NCI-H446 (cell line): ENCODE measurements at places on chromosomes 5 and 9.

- DNase-seq, result no peak
These were observed 249.7 kb upstream of the DAB2 start for GRCh38 chr5:39674209-39675082.

DNA sequence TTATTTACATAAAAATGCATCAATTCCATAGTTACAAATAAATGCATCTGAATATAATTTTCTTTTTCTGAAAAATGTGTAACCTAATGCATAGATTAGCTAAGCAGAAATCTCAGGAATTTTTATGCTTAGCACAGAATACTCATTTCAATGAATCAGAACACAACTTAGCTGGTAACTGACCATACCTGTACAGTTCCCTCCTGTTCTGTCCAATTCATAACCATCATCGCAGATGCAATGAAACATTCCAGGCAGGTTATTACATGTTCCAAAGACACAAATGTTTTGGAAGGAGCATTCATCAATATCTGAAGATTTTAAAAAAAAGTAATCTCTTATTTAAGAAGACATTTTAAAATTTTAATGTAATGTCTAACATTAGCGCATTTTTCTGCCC lies 219.4 kb downstream of the FBN2 start:
- DNase-seq, result no peak

DNA sequence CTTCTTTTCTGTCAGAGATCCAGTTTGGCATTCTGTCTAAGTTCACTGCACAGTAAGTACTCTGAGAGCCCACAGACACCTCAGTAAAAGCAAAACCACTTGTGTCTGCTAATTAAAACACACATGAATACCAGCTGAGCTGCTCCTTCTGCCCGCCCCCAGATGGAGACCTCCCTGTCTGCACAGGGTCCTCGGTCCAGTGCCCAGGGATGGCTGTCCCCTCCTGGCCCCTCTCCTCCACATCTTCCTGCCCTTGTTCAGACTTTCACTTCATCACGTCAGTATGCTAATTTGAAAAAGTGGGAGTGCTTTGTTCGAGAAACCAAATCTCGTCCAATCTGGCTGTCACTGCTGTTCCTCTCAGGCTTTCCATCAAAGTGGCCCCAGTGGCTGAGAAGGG lies 43.5 kb downstream of the LIX1 start:
- no peak for DNase-seq

GRCh38 chr5:37554938-37555337 lies 175.8 kb downstream of the WDR70 start:
- DNase-seq, result no peak

DNA sequence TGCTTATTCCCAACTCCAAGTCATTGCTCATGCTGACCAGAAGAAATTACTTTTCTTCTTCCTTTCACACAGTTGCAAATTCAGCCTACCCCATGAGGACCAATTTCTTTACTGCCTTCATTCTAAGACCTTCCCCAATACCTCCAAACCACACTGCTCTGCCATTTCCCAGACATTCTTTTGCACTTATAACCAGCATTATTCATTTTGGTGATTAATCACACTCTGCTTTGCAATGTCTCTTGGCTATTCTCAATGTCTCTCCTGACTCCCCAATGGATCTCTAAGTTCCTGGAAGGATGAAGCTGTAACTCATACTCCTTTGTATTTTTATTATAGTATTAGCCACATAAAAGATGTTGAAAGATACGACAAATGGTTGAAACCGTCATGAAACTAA lies 105.7 kb upstream of the RANBP3L start:
- no peak for DNase-seq

GRCh38 chr5:133941456-133942196 lies 26.8 kb downstream of the C5orf15 start:
- no peak for DNase-seq

DNA sequence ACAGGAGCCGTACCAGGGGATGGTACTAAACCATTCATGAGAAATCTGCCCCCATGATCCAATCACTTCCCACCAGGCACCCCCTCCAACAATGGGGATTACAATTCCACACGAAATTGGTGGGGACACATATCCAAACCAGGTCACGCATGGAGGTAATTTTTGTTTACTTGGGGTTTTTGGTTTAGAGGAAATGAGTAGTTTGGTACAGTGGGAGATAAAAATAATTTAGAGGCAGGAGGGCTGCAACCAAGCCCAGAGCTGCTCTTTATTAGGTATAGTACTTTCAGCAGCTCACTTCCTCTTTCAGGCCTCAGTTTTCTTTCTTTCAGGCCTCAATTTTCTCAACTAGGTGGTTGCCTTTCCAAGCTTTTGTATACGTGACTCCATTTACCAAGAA lies 23.2 kb downstream of the PRUNE2 start:
- no peak for DNase-seq

DNA sequence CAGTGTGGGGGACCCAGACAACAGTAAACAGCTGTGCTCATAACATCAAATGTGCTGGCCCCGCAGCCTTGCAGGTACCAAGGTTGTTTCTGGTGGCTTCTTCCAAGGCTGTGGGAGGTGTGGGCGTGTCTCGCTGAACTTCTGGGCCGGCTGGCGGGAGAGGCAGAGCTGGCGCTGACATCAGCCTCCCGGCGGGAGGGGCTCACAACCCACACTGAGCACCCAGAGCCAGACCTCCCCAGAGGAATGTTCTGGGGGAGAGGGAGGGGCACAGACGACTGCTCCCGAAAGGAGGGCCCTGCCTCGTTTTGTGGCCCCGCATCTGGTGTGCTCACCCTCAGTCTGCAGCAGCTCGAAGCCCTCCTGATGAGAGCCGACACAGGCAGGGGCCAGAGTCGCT lies 6.9 kb upstream of the SLC12A7 start:
- DNase-seq, result no peak

DNA sequence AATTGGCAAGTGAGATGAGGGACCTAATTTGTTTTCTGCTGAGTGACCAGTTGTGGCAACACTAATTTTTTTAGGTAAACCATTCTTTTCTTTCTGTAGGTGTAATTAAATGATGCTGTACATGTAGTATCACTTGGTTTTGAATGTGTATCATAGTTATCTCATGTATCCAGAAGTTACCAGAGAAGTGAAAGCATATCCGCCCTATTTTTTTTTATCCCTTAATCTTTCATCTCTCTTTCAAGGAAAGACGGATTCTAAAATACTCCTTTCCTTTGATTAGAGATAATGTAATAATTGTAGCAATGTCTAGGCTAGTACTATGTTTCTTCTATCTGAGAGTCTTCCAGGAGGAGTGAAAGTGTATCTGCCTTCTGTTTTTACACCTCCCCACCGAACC lies 7.1 kb downstream of the KDM3B start:
- no peak for DNase-seq

- DNase-seq, result no peak
These were observed 30.6 kb downstream of the GFRA3 start for GRCh38 chr5:138243794-138244193.

DNA sequence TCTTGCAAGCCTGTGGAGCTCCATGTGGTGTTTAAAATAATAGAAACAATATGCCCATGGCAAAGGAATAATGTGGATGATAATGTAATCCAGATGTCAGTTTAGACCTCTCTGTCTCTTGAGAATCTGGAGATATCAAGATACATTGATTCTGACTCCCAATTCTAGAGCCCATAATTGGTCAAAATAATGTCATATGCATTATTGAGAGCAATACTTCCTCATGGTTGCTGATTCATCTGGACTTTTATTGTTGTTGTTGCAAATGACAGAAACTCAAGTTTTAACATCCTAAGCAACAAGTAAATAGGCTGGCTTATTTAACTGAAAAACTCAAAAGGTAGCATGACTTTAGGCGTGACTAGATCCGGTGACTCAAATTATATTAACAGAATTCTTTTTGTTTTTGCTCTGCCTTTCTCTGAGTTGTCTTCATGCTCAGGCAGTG lies 152.1 kb downstream of the PCSK1 start:
- no peak for DNase-seq

DNA sequence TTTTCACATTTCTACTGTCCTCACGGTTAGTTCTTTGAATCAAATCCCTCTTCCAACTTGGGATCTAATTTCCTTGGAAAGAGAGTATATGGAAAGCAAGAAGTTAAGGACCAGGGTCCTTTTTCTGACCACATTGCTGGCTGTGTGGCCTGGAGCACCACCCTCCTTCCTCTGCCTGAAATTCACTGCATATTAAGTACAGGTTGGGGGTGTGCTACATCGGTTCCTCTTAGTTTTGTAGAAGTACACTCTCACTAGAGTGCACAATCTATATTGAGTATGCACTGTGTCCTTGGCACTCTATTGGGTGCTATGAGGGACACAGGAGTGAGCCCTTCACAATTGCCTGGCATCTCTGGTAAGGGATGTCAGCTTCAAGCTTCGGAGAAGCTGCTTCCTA lies 53.8 kb upstream of the KLF9 start:
- no peak for DNase-seq

- DNase-seq, result no peak
These were observed 49.2 kb downstream of the TIMD4 start for GRCh38 chr5:156913719-156914370.

DNA sequence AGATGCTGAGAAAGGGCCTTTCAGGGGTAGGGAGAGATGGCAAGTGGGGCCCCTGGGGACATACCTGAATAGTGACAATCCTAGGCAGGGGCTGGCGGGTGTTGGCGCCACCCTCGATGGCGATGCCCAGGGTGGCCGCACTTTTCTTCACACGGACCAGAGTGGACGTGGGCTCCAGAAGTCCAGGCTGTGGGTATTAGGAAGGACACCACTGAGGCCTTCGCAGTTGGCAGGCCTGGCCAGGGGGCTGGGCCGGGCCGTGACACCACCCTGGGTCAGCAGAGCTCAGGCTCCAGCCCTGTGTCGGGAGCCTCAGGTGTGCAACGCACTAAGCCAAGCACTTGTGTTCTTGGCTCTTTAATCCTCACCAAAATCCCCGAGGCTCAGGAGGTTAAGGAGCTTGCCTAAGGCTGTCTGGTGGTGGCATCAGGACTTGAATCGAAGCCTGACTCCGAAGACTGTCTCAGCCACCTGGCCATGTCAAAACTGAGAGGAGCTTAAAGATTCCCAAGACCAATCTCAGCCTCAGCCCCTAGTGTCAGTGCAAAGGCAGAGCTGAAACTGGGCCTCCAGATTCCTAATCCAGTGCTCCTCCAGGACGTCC lies 15.5 kb upstream of the AKNA start:
- DNase-seq, result no peak

- DNase-seq, result no peak
These were observed 14.1 kb upstream of the CEP72 start for GRCh38 chr5:597871-598563.

DNA sequence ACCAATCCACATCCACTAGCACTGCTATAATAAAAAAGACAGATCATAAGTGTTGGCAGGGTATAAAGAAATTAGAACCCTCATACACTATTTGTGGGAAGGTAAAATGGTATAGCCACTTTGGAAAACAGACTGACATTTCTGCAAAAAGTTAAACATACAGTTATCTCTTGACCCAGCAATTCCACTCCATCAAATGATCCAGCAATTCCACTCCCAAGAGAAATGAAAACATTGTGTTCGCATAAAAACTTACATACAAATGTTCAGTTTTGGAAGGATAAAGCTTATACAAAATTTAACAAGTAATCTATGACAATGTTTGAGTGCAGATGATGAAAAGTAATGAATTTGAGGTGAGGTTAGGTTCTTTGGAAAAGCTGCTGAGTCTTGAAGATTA lies 2.1 kb downstream of the KIF27 start:
- DNase-seq, result no peak

DNA sequence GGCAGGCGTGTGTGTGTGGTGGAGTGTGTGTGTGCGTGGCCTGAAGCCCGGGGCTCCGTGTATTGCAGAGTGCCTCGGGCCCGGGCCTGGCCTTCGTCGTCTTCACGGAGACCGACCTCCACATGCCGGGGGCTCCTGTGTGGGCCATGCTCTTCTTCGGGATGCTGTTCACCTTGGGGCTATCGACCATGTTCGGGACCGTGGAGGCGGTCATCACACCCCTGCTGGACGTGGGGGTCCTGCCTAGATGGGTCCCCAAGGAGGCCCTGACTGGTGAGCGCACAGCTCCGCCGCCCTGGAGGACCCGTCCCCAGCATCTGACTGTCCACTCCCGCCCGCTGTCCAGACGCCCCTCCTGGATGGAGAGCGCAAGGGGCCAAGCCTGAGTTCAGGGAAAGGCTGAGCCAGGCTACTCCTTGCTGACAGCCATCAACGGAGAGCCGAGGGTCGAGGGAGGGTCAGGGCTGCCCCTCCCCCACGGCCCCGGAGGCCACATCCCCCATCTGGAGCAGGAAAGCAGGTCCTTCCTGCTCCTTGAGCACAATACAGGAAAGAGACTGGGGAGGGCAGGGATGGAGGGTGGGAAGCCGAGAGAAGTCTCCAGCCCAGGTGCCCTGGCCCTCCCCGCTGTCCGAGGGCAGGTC lies 18.4 kb downstream of the SLC6A18 start:
- DNase-seq, result no peak

DNA sequence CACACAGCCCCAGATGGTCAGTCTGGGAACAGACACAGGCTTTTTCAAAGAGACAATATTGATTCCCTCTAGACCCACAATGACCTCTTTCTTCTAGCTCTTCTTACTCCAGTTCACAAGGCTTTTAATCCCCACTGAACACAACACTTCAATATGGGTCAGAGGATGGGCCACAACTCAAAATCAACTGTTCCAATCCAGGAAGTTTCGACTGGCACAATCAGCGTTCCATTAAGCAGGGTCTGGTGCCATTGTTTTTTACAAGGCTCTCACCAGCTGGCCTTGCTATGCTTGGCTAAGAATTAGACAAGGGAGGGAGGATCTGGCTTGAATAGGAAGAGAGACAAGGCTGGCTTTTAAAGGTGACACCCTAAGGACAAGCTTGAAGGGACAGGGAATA lies 199.4 kb upstream of the SLC24A2 start:
- DNase-seq, result peak; percentile 50

GRCh38 chr9:70147651-70148050 lies 104.0 kb downstream of the MAMDC2 start:
- DNase-seq, result no peak

GRCh38 chr5:24714746-24715145 lies 70.0 kb upstream of the CDH10 start:
- DNase-seq, result no peak

- DNase-seq, result no peak
These were observed 2.7 kb upstream of the HSPA4 start for GRCh38 chr5:133048993-133049725.

- DNase-seq, result no peak
These were observed 31.6 kb upstream of the NAA35 start for GRCh38 chr9:85909390-85909789.
